ENCODE measurements at places on chromosomes 3 and 15.
A peak's percentile ranks its signal among the peaks of the same experiment; 100 is the strongest.

DNA sequence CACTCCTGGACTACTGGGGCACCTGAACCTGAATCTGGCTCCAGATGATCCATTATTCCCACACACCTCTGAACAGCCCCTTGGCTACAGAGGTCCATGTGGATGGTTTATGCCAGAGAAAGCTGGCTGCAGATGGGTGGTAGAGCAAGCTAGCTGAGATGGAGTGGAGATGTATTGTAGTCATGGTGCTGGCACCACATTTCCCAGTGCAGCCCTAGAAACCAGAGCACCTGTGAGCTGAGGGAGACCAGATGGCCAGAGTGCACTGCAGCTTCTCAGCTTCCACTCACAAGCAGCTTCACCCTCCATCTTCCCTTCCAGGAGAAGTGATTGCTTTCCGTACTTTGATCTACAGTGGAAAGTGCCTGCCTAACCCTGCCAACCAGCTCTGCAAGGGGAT, 29.9 kb downstream of the RBP1 start:
- DNase-seq: no peak

DNA sequence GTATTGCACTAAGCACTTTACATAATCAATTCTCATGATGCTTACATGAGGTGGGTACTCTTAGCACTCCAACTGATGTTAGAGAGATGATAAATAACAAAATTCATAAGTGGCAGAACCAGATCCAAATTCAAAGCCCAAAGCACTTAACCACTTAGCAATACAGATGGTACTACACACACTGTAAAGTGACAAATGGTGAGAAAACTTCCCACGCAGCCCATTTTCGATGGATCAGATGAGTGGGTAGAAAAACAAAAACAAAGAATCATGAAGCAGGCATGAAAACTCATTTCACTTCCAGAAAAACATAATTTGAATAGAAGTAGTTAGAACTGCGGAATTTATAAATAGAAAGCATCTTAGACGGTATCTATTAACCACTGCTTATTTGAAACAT, 66.2 kb downstream of the FRMD4B start:
- DNase-seq: no peak

DNA sequence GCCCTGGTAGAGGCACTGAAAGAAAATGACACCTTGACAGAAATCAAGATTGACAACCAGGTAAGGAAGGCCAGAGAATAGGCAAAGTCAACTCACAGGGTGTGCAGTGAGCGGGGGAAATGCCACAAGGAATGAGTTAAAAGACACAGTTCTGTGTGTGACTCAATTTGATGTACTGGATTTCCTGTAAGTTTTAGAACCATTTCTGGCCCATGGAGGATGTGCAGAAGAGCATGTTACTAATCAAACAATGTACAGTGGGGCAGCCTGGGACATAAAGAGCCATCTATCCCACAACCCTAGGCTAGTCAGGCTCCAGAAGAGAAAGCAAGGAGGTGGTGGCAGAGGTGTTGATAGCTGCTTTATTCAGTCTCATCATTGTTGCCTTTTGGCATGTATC, 31.2 kb upstream of the TMOD3 start:
- DNase-seq: no peak

- no peak for DNase-seq
Measured at GRCh38 chr3:40366203-40367162, 20.5 kb upstream of the ENTPD3 start.

DNA sequence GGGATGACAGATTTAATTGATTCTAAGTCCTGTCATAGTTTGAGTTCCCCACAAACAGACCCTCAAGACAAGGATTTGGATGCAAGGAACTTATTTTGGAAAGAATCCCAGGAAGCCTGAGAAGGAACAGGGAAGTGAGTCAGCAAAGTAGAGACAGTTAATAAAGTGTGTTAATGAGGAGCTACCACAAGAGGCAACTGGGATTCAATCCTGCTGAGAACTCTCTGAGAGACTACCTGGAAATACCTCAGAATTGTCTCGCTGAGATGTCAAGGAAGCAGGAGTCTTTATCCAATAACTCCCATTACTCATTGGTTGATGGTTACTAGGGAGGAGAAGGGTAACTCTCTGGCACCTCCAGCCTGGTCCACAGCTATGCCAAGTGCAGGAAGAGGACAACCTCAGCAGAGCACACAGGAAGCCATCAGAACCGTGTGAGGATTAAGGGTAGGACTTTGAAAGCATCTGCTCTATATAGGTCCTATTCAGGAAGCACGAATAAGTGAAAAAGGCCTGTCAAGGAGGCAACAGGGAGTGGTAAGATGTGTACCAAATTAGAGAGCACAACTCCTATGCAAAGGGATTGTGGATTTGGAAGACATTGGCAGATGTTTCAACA, 311.1 kb upstream of the KCNH8 start:
- no peak for DNase-seq

DNA sequence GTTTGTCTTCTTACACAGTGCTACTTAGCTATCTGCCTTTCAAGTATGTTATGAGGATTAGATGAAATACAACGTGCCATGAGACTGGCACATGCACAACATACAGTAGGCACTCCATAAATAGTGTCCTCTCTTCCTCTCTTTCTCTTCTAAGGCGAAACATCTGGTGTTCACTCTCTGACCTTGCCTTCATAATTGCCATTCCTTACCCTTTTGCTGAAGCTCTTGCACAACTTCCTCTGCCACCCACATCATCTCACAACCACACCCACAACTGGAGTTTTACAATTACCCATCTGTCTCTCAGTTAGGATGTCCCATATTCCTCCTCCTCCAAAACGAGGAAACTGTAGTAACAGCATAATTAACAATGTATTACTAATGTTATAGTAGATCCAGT, 26.4 kb upstream of the ACP3 start:
- DNase-seq: no peak

DNA sequence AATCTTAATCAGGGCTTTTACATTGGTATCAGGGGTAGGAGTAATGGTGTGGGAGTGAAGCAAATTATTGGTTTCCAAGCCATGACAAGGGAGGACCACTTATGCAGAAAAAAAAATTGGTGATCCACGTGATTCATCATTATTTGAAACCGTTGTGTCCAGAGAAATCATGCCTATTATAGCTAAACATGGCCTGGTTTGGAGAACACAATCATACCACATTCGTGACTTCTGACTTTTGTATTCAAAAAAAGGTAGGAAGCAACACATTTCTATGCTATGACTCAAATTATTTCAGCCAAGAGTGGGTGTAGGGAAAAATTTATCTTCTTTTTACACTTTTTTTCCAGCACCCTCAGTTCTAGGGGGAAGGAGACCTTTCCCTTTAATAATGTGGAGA, 924.3 kb upstream of the GBE1 start:
- DNase-seq: no peak

GRCh38 chr15:29452881-29453731, 183.5 kb upstream of the NSMCE3 start:
- no peak for DNase-seq

- no peak for DNase-seq
Measured at GRCh38 chr3:128624526-128625138, 26.0 kb downstream of the RPN1 start.

DNA sequence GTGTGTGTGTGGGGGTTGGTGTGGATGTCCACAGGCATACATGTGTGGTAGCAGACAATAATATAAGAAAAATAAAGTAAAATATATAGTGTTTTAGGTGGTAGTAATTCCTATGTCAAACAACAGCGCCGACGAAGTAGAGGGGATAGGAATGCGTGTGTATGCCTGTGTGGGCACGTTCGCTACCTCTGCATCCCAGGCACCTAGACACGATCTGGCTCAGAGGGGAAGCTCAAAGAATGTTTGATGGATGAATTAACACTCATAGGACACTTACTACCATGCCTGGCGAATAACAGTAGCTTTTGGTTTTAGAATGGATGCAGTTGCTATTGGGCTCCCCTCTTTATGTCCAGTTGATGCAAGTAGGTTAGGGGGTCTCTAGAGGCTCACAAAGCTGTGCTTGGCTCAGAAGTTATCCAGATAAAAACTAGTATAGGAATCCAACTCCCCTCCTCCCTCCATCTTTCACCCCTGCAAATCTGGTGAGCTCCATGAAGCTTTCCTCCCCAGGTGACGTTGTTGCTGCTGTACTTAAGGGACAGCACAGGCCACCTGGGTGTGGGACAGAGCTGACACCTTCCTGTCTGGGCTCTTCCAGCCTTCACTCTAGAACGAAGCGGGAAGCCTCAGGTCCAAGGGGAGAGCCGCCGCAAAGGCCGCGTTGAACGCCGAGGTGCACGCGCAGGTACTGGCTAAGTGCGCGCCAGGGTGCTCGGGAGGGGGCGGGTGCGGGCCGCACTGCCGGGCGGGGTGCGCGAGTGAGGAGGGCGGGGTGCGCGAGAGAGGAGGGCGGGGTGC, 192.6 kb upstream of the LYSMD4 start:
- peak; percentile 60 for DNase-seq

GRCh38 chr3:196195664-196196265, 15.4 kb downstream of the ZDHHC19 start:
- no peak for DNase-seq

DNA sequence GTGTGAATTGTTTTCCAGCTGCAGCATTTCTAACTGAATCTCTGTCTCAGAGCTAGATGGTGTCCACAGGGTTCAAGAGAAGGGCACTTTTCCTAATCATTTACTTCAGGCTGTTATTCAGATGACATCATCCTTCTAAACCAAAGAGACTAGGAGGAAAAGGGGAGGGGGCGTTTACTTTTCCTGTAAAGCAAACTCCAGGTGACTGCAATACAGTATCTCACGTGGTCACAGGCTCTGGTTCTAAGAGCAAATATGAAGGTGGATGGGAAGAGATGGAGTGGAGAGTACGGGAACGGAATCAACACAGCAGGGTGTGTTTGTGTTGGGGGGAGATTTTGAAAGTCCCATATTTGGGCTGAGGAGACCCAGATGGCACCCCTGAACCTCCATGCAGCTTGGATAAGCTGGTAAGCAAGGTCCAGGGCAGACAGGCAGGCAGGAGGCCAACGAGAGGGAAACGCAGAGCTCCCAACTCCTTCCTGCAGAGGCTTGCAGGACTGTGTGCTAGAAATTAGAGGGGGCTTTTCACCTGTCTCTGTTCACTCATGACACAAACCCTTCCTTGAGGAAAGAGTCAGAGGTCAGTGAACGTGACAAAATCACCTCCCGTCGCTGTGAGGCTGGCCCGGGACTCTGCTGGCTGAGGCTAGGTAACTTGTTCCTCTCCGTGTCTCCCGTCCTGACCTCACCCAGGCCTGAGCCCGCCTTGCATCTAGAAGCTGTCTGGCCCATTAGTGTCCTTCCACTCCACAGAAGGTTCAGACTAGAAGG, 151.2 kb downstream of the OPA1 start:
- DNase-seq: no peak

DNA sequence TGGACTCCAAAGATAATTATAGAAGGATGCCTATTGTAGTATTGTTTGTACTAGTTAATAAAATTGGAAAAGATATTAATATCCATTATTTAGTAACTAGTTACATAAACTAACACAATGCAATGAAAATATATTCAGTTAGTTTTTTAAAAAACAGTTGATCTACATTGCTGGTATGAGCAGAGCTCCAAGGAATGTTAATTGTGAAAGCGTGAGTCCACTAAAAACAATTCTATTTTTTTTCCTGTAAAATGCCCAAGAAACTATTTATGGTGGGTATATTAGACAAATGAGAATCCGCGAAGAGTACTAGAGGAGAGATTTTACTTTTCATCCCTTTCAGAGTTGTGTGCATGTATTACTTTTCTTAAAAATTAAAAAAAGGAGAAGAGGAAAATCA, 104.3 kb downstream of the MCTP2 start:
- no peak for DNase-seq

GRCh38 chr3:120442975-120443517, 7.7 kb downstream of the FSTL1 start:
- DNase-seq: no peak

DNA sequence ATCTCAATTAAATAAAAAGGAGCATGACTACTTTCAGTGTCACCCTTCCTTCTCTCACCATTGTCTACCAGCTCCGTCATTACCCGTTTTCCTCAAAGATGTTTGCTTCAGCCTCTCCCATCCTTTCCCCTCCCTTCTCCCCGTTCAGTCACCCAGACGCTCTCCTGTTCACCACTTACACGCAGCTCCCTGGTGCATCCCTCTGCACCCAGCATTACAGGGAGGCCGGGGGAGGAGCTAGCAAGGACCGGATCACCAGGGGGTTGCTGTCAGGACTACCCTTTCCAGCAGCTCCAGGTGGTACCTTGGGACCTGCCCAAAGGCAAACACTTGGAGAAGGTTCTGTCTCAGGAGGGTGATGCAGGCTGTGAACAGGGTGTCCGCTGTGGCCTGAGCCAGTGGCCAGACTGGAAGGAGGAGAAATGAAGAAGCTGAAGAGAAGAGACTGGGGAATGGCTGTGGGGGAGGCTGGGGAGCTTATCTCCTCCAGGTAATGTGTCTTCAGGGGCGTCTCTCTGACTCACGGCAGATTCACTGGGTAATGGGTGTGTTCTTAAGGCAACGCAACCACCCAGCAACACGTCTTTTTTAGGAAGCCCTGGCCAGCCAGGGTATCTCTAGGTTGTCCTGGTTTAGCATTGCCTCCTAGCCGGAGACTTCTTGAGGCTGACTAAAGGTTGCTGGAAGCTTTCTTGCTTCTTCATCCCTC, 21.8 kb upstream of the BDH1 start:
- no peak for DNase-seq

GRCh38 chr3:179430277-179430870, 20.9 kb downstream of the GNB4 start:
- no peak for DNase-seq

DNA sequence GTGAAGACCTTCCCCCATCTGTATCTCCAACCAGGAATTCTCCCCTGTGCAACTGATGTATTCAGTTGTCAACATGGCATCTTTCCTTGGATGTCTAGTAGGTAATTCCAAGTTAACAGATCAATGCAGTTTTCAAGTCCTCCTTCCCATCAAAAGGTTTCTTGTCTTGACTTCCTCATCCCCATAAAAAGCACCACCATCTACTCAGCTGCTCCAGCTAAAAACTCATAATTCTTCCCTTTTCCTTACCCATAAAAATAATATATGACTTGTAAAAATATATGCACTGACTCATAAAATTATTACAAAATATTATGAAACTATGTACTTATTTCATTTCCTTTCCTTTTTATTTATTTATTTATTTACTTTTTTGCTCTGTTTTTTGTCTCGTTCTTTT, 5.0 kb upstream of the CAND2 start:
- no peak for DNase-seq

GRCh38 chr3:172591876-172592771, 68.9 kb upstream of the TNFSF10 start:
- peak; percentile 92 for DNase-seq

DNA sequence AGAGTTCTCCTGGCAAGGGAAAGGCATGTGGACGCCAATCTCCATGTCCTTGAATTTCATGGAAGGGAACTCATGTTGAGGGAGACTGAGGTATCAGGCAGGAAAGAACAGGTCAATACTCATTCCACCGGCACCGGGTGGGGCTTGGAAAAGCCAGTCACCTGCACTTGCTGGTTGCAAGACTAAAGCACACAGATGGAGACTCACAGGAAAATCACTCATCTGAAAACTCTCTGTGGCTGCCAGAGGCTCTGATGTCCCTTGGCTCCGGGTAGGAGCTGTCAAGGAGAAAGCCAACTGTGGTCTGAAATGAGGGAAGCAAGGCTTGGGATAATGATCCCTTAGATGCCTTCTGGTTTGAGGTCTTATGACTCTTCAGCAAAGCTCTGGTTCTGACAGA, 8.7 kb upstream of the CGNL1 start:
- no peak for DNase-seq
